ENCODE measurements at places on chromosomes 1 and 21.

GRCh38 chr1:46474570-46474969, 15.1 kb upstream of the DMBX1 start:
- DNase-seq, result no peak

DNA sequence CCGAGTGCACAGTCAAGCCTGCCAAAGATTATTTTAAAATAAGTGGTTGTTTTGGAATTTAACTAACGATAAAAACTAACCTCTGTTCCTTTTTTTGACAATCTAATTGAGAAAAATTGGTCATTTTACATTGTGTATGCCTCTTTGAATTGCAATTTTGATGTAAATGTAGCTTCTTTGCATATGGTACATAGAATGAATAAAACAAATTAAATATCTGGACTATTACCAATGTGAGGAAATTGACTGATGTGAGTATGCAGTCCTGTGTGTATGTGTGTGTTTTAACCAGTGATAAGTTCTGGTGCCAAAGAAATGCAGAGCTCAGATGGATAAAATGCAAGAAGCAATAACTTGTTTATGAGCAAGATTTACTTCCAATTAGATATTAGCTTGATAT, 281.3 kb upstream of the ZP4 start:
- DNase-seq, result no peak

DNA sequence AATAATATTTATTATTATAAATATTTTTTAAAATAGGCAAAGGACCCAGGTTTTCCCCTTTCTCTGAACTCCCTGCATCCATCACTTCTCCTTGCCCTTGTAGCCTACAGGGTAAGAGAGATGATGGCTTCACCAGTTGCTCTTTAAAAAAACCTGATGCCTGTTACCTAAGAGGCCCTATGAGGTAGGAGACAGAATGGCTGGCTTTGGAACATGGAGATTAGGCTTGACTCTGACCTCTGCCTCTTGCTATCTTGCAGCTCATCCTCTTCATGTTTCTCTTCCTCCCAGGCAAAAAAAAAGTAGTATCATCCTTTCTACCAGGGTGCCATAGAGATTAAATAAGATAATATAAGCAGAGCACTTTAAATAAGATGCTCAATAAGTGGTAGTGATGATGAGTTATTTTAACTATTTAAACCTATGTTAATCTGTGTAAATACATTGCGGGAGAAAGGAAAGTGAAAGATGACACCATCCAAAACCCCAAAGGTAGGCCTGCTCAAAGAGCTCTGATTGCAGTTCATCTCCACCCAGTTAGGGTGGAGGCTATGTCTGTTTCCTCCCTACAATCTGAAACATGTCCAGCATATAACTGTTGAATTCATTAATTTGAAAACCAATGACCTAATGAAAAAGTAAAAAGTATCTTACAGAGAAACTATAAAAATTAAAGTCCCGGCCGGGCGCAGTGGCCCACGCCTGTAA, 51.8 kb downstream of the RGS2 start:
- DNase-seq, result no peak

DNA sequence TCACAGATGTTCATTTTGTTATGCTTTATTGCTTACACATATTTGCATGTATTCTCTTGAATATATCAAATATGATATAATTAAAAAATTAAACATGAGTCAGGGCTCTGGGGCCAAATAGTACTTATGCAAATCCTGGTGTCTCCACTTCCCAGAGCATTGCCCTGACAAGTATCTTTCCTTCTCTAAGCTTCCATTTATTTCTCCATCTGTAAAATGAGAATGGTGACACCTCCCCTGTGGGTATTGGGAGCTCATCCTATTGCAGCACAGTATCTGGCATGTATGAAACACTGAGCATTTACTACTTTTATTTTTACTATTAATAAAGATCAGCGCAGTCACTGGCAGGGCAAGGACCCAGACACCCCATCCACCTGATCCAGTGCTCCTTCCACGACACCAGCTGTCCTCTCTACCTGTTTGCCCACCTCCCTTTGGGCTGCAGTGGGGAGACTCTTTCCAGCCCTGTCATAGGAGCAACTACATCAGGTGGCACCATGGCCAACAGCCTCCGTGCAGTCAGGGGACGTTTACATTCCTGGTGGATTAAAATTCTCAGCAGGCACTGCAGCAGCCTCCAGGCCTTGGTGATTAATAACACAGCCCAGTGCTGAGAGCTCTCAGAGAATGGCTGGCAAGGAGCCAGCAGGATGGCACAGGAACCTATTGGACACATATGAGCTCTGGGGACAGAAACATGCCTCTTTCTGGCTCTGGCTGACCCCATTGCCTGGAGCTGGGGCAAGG, 113.0 kb downstream of the DMRTB1 start:
- DNase-seq, result peak; percentile 77

Data from MCF 10A (cell line).